ENCODE measurements at places on chromosomes 7 and 10.

DNA sequence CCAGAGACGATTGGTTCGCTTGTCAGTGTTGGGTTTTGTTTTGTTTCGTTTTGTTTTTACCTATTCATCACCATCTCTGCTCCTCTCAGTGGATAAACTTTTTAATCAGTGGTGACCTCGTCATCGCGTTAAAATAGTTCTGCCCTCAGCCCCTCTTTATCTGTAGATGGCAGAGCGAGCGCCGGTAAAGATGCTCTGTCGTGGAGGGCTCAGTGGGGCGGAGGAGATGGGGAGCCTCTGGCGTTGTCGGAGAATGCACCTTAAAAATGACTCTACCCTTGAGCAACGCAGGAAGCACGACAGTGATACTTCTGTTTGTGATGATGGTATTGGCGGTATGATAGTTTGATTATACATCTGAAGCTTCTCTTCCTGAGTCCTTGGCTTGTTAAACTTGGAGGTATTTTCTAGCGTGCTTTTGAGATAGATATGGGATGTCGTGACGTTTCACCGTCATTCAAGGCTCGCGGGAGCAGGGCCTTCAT is 554 bp downstream of the CSGALNACT2 start:
- DNase-seq: peak; percentile 21

DNA sequence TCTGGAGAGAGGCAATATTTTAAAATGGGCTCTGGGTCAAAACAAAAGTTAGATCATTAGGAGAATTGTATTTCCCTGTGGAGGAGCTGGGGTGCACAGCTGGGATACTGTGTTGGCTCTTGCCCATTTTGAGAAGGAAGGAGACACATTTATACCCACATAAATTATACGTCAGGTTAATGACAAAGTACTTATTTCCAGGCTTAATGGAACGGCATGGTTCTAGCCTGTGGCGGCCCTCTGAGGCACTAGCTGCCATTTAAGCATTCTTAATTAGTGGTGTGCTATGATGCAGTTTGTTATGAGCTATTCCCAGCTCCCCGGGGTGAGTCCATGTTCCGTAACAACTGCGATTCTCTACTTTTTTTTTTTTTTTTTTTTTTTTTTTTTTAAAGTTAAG is 193.5 kb downstream of the SEC23IP start:
- DNase-seq: no peak

DNA sequence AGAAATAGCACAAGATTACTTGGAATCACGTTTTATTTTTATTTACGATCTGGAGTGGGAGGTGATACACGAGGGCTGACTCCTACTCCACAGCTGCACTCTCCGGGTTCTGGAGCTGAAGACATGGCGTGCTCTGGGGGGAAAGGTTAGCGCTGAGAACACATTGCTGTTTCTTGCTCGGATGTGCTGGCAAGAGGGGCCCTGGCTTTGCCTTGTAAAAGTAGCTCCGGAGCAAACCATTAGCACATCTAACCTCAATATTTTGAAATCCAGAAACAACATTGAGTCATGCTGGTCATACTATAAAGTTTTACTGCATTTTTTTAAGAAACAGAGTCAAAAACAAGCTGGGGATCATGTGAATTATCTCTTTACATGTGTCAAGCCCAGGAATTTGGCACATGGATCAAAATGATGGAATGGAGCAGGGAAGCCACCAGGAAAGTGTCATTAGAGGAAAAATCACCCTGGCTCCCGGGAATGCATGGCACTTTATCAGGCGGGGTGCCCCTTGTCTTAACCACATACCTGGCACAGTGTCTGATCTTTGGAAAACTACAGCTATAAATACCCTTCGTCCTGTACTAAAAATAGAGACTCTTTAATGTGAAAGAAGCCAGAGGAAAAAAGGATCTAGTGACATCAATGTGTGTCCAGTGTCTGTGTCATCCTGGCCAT is 31.6 kb upstream of the LYZL1 start:
- DNase-seq: no peak

DNA sequence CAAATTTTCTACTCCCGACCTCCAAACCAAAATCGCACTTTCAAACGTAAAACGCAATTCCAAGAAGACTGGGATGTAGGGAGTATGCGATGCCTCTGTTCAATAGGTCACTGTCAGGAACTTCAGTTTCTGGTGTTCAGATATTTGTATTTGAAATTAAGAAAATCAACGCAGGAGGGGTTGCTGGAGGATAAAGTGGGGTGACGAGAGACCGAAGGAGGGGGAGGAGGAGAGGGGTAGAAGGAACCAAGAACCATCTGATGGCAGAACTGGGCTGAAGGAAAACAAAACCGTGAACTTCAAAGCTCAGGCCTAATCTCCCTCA is 293.8 kb upstream of the NFE2L3 start:
- DNase-seq: no peak

DNA sequence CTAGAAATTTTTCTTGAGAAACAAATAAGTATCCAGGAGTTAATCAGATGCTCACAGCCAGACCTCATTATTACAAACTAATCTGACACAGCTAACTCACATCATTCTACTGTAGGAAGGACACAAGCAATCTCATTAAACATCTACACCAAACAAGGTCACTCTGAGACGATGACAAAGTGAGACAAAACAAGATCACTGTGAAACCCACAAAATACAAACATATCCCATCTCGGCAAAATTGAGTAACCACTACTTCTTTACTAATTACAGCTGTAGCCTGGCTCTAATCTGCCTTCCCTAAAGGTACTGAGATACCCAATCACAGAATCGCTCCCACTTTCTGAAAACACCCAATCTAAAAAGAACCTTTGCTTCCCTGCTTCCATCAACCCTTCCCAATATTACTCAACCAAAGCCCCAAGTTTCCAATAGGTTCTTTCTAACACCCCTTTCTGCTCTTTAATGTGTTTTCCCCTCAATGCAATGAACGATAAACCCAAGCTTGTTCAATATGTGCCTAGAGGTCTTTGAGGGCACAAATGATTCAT is 26.9 kb downstream of the CCDC6 start:
- DNase-seq: no peak

DNA sequence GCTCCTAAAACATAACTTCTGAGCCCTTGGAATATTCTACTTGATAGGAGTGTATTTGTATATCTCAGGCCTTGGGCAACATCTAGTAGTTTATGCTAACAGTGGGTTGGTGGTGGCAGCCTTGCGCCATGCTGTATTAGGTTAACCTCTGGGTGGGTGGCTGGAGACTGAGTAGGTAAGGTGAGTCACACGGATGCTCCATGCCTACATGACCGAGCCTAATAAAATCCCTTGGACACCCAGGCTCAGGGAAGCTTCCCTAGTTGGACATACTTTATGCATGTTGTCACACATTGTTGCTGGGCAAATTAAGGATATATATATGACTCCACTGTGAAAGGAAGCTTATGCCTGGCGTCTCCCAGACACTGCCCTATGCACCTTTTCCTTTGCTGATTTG is 6.0 kb upstream of the DAGLB start:
- DNase-seq: no peak

DNA sequence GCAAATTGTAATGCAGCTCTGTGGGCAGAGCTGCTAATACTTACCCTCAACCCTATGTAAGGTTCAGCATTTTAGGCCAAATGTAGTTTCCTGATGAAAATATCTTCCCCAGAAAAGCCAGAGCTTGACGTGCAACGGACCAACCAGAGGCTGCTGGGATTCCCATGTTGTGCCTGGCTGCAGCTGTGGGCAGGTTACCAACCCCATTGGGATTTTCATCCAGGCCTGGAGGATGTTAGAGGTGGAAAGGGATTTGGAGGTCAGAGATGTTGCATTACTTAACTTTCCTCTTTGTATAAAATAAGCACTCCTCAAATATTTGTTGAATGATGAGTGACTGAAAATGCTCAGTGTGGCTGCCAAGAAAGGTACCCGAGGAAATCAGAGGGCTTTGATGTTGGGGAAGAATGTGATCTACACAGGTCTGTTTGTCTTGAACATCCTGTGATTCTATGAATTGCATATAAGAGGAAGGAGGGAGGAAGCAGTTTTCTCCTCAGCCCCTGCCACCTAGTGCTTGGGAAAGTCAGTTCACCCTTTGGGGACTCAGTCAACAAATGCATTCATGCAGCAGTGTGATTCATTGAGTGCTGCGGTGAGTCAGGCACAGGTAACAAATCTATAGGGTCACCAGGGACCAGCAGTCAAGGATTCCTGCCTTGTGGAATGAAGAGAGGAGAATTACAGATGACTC is 487.2 kb downstream of the RPS24 start:
- DNase-seq: no peak

DNA sequence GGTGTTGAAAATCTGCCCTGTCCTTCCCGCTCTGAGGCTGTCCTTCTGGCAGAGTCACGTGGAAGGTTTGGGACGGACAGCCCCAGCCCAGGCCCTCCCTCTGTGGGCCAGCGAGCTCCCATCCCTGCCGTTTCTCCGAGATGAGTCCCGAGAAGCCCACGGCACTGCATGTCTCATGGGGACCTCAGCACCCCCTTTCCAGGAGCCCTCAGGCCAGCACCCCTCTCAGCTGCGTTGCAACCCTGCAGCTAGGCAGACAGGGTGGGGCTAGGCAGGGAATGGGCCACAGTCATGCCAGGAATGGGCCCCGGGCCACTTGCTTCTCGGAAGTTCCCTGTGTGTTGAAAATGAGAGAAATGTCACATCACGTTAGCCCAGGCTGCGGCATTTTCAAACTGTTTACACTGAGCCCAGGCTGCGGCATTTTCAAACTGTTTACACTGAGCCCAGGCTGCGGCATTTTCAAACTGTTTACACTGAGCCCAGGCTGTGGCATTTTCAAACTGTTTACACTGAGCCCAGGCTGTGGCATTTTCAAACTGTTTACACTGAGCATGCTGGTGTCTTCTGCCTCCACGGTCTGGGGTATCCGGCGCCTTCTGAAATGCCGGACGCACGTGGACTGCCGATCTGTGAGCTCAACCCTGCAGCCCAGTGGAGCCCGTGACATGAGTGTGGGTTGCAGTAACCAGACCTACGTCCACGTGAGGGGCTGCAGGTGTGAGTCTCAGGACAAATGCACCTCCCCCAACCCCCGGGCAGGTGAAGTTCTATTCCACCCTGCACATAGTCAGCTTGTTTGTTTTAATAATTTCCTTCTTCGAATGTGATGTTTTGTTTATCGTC is 42.6 kb downstream of the FAM20C start:
- DNase-seq: no peak

- DNase-seq: no peak
Measured at GRCh38 chr7:98598846-98599615, 18.1 kb upstream of the NPTX2 start.

GRCh38 chr7:133019590-133019989 is 62.3 kb downstream of the CHCHD3 start:
- no peak for DNase-seq

- DNase-seq: no peak
Measured at GRCh38 chr7:147909431-147910148, 681.0 kb upstream of the C7orf33 start.

DNA sequence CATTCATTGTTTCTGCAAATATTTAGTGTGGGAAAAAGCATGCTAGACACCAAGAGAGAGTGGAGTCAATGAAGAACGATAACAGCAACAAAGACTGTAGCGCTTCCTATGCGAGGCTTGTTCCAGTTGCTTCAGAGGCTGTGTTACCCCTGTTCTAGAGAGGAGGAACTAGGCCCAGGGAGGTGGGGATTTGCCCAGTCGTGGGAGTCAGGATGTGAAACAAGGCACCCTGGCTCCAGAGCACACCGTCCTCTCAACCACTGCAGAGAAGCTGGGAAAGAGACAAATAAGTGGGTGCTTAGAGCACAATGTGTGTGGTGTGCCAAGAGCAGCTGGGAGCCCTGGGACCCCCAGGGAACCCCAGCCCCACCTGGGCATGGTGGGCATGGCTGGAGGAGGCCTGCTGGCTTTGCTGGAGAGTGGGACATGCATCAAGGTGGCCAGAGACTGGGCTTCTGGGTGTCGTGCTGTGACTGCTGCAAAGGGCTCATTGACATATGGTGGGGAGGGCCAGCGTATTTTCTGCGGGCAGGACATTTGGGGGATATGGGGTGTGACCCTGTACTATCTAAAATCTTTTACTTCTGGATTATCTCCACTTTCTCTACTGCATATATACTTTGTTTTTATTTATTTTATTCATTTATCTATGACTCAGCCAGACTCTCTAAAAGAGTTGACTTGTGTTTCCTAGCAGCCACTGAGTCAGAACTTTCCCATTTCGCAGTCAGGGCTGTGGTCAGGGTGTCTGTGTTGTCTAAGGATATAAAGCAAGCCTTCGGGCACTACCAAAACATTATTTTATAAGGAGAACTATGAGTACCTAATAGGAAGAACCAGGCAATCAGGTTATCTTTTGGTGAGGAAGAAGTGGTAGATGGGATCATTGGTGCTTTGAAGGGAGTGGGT is 95.4 kb downstream of the TCF7L2 start:
- DNase-seq: no peak

DNA sequence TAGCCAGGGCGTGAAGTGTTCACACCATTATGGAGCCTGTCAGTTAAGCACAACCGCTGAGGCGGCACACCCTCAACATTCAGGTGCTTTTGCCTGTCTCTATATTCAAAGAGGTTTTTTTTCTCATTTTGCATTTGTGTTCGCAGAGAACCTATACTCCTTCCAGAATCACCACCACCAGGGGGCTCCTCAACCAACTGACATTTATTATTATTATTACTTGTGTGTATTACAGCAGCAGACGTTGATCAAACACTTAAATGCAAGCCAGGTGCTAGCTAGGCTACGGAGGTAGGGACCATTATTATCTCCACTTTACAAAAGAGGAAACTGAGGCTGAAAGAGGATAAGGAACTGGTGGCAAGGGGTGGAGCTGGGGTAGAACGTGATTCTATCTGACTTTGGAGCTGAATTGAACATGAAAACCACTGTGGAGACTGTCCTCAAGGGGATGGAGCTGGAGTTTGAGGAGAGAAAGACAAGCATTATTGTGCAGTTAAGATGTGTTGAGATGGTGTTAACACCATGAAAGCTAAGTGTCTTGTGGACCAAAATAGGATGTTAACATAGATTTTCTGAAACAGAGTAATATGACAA is 133.8 kb upstream of the PLXNA4 start:
- no peak for DNase-seq

GRCh38 chr7:106744563-106745091 is 83.7 kb upstream of the CCDC71L start:
- DNase-seq: no peak

- no peak for DNase-seq
Measured at GRCh38 chr7:16098585-16099179, 322.7 kb downstream of the CRPPA start.

DNA sequence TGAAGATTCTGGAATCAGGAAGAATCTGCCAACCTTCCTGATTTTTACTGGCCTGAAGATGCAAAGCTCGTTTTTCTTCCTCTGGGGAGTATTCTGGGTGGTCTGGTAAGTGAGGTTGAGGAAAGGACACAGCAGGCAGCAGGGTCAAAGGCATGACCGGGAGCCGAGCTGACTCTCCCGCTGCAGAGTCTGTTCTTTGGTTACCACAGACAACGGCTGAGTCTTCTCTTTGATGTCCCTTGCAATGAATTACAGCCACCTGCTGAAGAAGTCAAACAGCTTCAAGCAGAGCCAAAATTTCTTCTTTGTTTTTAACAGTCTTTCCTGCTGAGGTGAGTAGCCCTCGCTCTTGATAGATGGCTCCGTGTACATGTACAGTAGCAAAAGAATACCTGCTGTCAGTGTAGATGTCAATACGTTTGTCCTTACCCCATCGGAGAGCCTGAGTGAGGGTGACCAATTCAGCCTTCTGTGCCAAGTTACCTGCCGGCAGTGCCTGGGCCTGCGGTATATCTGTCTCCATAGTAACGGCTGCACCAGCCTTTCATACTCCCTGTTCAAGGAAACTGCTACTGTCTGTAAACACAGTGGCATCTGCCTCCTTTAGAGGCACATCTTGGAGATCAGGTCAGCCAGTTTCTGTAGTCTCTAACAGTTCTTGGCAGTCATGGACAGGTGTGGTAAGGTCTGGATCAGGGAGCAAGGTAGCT is 76.4 kb downstream of the PRR15 start:
- no peak for DNase-seq

Data from stimulated activated CD8-positive, alpha-beta memory T cell treated with anti-CD3 and anti-CD28 coated beads, Interleukin-4, amount 100 ng/mL, for 1 hour (primary cell).